COR-L47 (cell line): ENCODE measurements at places on chromosomes 2 and 18.
A peak's percentile ranks its signal among the peaks of the same experiment; 100 is the strongest.

DNA sequence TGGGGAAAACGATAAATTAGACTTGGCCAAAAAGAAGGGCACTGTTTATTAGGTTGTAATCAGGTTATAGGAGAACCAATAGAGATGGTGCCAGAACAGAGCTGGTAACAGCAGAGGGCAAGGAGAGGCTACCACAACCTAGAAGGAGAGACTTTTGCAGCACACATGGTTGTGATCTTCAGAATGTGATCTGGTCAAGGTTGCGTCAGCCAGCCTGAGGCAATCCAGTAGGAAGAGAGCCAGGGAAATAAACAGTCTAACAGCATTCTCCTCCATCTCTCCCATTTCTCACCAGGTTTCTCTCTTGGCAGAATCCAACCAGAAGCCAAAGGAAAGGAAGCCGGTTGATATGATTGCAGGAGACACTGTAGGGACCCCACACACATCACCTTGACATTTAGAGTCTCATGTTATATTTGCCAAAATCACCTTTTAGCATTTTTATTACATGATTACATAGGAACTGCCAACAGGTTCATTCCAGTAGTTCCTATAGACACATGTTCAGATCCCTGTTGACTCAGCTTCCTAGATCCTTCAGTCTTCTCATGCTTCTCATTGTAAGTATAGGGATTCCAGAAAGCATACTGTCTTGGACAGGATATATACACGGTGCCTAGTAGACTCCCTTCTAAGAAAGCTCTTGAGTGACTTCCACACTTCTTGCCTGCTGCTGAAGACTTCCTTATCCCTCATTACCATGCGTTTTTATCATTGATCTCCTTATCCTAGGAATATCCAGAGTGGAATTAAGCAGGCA lies 17.6 kb upstream of the SPATS2L start:
- no peak for DNase-seq

- DNase-seq: no peak
Measured at GRCh38 chr2:95734976-95735890, 143.4 kb downstream of the TRIM43 start.

DNA sequence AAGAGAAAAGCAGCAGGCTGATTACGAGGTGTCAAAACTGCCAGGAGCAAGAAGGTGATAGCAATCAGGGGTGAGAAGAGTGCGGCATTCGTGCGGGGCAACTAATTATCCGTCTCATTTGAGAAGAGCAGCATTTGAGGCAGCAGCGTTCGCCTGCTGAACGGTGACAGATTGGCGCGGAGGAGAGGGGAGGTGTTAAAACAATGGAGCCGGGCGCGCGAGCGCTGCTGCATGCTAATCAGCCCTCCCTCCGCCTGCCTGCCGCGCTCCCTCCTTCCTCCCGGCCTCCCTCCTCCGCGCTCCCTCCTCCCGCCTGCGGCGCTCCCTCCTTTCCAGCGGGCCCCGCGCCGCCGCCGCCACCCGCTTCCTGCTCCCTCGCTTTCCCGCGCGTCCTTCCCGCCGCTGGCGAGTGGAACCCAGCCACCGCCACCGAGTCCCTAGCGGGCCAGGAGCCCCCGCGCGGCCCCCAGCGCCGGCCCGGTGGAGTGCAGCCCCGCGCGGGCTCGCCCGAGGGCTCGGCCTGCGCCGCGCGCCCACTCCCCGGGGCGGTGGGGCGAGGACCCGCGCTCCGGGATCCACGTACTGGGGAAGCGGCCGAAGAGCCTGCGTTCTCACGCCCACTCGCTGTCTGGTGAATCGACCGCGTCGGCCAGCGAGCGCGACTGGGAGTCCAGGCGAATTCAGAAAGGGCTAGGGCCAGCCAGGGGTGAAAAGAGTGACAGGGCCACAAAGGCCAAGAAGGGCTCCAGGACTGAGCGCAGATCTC lies 69.5 kb upstream of the PSMD14 start:
- DNase-seq: peak; percentile 71

DNA sequence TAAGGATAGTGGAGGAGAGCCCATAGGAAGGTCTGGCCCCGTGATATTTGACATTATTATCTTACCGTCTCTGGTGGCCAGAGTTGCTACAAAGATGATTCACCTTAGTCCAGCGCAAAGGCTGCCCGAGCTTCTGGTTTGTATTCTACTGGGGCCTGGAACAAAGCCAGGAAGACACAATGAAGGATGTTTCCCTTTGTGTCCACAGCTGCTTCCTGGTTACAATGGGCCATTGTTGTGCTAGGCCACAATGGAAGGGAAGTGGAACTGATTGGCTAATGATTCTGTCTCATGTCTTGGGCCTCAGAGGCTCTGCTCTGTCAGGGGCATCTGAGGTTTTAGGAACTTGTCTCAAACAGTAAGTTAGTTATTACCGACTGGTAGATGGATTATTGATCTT lies 132.2 kb downstream of the TDRD15 start:
- DNase-seq: peak; percentile 95

DNA sequence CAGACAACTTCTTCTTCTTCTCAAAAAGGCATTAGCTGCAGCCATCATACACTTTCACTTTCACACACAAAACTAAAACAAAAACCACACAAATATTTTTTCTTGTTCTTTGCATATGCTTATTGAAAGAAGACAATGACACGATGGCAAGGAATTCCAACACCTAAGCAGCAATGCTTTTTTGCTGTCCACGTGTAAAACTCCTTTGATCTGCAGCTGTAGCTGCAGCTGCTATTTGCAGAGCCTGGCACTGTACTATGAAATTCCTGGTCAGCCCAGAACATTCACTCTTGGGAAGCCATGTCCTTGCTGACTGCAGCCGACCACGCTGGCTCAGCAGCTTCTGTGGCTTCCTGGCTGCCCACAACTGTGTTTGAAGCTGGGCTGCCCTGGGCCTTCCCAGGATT lies 316.2 kb downstream of the CDH2 start:
- DNase-seq: peak; percentile 13

DNA sequence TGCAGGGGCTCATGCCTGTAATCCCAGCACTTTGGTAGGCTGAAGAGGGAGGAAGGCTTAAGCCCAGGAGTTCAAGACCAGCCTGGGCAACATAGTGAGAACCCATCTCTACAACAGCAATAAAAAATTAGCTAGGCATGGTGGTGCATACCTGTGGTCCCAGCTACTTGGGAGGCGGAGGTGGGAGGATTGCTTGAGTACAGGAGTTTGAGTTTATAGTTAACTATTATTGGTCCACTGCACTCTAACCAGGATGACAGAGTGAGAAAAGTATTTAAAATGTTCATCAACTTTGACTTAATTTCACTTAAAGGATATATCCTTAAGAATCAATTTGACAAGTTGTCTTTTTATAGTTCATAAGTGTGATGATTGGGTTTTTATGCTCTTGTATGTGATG lies 14.3 kb upstream of the GPD2 start:
- DNase-seq: no peak

DNA sequence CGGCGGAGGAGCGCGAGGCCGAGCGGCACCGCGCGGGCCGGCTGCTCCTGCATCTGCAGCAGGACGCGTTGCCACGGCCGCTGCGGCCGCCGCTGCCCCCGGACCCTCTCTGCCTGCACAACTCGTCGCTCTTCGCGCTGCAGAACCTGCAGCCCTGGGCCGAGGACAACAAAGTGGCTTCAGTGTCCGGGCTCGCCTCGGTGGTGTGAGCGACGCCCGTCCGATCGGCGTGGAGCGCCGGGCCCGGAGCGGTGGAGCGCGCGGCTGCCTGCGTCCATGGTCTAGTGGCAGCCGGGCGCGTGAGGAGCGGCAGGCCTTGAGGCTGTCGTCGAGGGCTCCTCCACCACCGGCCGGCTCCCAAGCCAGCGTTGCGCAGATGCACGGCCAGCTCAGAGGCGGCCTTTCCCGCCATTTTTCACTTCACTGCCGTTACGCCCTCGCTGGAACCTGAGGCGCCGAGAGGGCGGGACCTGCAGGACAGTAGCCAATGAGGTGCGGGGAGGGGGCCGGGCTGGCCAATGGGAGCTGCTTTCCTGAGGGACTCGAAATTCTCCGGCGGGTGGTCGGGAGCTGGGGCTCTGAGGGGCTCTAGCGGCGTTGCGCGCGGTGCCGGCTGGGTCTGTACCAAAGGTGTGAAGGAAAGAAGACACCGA lies 1.9 kb downstream of the TLX2 start:
- no peak for DNase-seq

DNA sequence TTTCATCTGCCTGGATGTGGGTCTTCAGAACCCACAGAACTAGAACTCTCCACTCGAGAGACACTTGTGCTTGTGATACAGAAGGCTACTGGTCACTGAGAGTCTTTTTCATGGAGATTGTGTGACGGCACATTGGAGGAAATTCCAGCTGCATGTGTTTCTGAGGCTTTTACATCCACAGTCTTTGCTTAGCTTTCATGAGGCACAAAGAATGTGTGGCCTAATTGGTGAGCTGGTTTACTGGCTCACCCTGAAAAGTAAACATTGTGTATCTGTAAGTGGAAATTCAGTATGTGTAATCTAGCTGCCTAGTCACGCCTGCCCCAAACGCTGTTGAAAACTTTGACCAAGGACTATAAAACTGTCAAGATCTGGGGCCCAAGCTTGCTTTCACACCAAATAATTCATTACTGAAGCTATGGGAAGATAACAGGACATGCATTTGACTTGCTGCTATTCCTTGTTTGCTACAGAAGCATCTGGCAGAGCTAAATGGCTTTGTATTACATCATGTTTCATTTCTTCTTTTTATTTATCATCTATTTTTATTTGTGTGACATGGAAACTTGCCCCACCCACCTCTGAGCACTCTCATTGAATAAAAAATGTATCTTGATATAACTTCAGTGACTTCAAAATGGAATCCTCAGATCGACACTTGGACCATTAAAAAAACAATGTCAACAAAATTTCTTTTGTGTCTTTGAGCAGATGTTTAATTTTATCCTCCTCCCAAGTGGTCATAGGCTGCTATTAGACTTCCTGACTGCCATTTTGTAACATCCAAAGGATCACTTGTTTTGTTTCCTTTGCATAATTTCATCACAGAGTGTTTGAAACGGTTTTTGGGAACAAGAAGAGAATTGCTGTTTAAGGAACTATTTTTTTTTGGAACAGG lies 80.2 kb downstream of the EFEMP1 start:
- DNase-seq: peak; percentile 2
